Mammary epithelial cell (primary cell): ENCODE measurements at places on chromosomes 6 and 20.

- no peak for DNase-seq
Observed at GRCh38 chr6:84521511-84521910, 242.9 kb downstream of the TBX18 start.

DNA sequence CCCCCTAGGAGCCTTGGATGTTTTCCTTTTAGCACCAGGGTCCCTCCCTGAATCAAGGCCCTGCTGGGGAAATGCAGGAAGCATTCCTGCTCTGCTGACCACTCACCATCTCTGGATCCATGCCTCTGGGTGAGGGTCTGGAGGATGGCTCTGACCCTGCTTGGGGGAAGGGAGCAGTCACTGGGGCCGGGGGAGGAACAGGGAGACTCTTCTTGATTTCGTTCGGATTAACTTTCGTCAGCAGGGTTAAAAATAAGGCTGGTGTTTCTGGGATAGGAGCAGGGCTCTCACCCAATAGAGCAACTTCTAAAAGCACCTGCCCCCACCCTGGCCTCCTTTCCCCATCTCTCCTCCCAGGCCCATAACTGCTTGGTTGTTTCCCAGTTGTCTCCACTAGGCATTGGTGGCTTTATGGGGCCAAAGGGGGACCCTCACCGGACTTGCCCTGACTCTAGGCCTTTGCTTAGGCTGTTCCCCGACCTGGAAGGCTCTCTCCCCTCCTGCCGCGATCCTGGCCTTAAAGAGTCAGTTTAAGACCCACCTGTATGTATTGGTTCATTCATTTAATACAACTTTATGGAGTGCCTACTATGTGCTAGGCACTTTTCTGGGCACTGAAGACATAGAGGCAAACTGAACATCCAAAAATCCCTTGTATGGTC lies 63.0 kb downstream of the JPH2 start:
- DNase-seq, result no peak

- peak; percentile 11 for DNase-seq
Observed at GRCh38 chr6:117399924-117400323, 25.8 kb downstream of the ROS1 start.

DNA sequence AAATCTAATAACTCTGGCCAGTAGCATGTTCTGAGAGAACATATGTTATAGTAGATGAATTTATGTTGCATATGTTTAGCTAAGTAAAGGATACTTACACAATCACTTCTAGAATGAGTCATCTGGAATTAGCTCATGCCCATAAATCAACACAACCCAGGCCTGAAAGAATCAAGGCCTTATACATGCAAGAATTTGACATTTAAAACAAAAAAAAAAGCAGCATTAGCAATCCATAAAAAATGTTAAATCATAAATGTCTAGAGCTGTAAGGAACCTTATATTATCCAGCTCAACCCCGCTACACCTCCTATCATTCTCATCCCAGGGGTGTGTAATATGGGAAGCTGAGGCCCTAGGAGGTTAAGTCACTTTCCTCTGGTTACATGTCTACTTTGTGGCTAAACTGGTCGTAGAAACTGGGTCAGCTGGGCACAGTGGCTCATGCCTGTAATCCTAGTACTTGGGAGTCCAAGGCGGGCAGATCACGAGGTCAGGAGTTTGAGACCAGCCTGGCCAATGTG lies 105.2 kb upstream of the CARMIL1 start:
- DNase-seq, result peak; percentile 92

DNA sequence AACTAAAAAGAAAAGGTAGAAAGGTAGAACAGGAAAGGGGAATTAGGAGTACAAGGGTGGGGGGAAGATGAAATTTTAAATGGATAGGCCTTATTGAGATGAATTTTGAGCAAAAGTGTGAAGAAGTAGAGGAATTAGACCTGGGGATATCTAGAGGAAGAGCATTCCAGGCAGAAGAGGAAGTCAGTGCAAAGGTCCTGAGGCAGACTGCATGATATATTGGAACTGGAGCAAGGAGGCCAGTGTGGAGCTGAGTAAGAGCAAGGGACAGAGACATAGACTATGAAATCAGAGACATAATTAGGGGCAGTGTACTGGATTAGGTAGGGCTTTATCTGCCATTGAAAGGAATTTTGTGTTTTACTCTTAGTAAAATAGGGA lies 40.4 kb downstream of the MAPK14 start:
- no peak for DNase-seq

- peak; percentile 17 for DNase-seq
Observed at GRCh38 chr6:32439602-32440214, at the start of gene HLA-DRA. Gene HLA-DRA (plus strand): TSS chr6:32439887. CDS start chr6:32439951, 64 bp downstream.

GRCh38 chr20:49478754-49479689 lies 3.4 kb downstream of the KCNB1 start:
- DNase-seq, result no peak

DNA sequence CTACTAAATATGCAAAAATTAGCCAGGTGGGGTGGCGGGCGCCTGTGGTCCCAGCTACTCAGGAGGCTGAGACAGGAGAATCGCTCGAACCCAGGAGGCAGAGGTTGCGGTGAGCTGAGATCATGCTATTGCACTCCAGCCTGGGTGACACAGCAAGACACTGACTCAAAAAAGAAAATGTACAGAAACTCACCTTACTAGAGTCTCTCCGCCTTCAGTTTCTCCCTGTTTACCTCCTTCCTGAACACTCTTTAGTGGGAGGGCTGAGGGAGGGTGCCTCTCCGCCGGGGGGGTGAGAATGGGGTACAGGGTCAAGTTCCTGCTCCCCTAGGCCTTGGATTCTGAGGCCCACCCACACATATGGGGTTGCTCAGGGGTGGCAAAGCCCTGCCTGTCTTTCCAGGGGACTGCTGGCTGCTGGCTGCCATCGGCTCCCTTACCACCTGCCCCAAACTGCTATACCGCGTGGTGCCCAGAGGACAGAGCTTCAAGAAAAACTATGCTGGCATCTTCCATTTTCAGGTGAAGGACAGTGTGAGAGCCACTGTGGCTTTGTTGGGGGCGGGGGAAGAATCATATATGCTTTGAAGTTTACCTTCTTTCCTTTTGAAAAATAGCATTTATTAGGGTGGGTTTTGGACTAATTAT lies 13.4 kb downstream of the CAPN11 start:
- no peak for DNase-seq

DNA sequence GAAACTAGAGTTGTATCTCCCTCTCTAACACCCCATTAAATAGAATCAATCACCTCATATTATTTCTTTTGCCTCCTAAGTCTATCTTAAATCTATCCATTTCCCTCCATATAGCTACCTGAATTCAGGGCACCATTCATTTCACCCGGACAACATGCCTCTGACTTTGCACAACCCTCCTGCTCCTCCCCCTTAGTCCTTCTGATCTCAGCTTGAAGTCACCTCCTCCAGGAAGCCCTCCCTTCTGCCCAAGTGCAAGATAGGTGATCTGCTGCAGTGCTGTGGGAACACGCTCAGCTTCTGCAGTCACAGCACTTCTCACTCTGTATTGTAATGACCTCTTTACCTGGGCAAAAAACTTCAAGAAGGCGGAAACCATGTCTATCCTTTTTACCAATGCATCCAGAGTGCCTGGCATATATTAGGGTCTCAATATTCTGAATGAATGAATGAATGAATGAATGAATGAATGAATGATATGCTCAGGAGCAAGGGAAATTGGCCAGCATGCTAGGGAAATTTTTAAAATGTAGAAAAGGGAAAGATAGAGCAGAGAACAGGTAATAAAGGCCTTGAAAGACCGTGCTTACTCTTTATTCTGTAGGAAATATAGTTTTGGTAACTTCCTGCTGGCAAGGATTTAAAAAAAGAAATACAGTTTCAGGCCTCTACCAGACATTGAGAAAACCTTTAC lies 41.7 kb downstream of the MBOAT1 start:
- DNase-seq, result no peak
